ENCODE measurements at places on chromosomes 16 and 17.

DNA sequence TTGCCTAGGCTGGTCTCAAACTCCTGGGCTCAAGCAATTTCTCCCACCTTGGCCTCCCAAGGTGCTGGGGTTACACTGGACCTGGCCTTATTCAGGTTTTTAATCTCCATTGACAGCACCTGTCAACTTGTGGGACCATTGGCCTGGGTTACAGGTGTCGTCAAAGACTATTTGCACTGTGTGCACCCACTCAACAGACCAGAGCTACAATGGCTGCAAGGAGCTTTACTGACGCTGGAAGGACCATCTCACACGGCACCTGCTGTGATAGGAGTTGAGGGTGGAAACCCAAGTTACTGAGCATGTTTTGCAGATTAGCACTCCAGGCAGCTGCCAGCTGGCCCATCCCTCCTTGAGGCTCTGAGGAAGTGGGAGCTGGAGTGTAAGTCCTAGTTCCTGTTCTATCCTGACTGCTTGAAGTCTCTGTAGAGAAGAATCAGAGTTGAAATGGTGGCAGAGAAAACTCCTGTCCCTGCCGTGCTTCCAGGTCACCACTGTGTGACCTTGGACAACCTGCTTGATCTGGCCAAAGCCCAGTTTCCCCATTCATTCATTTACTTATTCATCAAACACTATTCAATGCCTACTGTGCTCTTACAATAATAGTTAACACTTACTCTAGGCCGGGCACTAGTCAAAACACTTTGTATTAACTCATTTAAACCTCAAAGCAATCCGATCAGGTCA is 42.4 kb upstream of the LONP2 start:
- no peak for DNase-seq

DNA sequence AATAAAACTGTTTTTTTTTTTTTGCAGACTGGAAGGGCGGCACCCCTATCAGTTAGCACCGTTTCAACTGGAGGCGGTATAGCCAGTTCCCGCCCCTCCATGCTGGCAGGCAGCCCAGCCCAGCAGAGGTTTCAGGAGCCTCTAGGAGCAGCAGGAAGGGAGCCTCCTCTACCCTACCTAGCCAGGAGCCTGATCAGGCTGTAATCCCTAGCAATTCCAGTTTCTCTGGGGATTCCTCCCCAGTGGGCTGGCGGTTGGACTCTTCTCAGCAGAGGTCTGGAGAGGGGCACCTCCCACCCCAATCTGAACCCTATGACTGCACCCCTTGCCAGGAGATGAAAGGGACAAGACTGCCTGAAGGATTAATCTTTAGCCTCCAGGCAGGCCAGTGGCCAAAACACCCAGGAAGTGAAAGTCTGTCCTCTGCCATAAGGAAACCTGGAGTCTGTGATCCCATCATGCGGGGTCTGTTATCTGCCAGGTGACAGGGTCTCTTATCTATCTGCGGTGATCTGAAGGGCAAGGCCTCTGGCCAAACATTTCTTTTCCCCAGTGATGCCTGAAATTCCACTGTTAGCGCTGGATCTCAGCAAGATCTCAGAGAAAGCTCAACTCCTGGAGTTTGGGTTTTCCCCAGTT is 4.9 kb upstream of the CDH1 start:
- no peak for DNase-seq

- DNase-seq, result no peak
These were observed 125.2 kb upstream of the SOX9 start for GRCh38 chr17:71995590-71995989.

DNA sequence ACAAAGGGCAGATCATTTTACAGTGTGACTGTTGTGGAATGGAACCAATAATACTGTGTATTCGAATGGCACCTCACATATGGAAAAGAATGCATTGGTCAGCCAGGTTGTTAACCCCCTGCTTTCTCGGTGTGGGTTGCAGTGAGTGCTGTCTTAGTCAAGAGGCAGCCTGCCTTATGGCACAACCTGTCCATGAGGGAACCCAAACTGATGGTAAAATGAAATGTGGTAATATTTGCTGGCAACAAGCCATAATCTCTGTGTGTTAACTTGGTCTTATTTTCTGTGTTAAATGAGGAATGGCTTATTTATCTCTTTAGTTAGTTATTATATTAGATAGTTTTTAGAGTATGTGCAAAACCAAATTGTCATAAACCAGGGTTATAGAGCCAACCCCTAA is 81.6 kb downstream of the TMC6 start:
- DNase-seq, result no peak

DNA sequence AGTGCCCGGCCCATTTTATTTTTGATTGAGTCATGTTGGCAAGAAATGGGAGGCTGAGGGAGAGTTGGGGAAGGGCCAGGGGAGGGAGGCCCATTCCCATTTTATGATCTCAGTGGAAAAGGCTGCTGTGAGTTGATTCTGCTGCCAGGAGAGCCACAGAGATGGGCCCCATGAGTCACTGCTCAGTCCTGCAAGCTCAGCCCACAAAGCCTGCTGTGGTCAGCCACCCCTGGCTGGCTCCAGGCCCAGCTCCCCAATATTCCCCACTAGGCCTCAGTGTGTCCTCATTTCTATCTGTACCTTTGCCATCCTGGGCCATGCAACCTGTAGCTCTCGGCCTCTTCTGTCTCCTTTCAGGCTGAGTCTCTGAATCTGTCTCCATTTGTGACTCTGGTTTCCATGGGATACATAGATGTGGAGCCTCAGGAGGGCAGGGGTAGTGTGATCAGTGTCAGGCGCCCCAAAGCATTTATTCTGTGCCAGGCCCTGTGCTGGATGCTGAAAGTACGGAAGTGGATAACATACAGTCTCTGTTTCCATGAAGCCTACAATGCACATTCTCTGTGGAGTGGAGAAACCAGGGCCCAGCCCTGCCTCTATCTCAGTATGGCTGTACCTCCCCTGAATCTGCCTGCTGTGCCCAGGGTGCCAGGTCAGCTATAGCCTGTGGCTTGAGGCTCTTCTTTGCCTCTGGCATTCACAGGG is 1.9 kb upstream of the PLEKHG4 start:
- DNase-seq, result no peak

DNA sequence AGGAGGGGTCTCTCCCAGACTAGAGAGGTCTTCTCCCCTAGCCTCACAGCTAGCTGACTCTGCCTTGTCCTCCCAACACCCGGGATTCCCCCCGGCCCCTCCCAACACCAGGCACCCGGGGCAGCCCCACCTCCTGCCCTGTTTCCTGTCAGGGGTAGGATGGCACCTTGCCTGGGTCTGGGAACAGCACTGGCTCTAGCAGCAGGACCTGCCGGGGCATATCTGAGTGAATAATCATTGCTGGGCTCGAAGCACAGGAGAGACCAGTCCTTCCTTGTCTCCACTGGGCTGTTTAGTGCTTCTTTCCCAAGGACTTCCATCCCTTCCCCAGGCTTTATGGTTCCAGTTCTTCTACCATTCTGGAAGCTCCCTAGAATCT is 25.7 kb downstream of the MINK1 start:
- DNase-seq, result no peak

GRCh38 chr16:67648764-67649407 is 3.9 kb downstream of the CARMIL2 start:
- no peak for DNase-seq

- DNase-seq, result no peak
These were observed 62.1 kb downstream of the GPRC5B start for GRCh38 chr16:19822533-19822932.

- DNase-seq, result no peak
These were observed 9.7 kb downstream of the ZNF19 start for GRCh38 chr16:71479420-71479819.

- no peak for DNase-seq
These were observed 31.0 kb downstream of the NGFR start for GRCh38 chr17:49525831-49526741.

GRCh38 chr17:31733326-31733725 is 125.7 kb downstream of the COPRS start:
- no peak for DNase-seq

DNA sequence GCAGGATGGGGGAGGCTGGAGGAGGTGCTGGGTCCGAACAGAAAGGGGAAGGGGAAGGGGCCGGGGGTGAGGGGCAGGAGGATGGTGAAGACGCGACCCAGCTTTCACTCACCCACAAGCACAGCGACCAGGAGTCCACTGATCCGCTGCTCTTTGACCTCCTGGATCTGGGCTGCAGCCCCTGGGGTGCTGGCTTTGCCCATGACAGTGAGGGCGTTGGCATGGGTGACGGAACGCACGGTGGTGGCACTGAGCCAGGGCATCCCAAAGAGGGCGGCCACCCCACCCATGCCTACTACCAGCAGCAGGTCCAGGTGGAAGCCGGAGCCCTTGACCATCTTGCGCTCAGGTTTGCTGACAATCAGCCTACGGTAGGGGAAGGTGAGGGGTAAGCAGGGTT is 14.9 kb downstream of the SLC4A1 start:
- DNase-seq, result no peak

DNA sequence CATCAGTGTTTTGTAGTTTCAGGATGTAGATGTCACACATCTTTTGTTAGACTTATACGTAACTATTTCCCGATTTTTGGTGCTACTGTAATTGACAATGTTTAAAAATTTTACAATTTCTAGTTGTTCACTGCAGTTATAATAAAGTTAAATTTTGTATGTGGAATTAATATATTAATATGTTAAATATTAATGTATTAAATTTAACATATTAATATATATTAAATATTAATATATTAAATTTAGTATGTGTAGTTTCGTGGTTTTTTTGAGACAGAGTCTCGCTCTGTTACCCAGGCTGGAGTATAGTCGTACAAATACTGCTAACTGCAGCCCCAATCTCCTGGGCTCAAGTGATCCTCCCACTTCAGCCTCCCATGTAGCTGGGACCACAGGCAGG is 5.7 kb upstream of the LGALS3BP start:
- no peak for DNase-seq

GRCh38 chr17:3888343-3889171 is 4.3 kb downstream of the CAMKK1 start:
- no peak for DNase-seq

DNA sequence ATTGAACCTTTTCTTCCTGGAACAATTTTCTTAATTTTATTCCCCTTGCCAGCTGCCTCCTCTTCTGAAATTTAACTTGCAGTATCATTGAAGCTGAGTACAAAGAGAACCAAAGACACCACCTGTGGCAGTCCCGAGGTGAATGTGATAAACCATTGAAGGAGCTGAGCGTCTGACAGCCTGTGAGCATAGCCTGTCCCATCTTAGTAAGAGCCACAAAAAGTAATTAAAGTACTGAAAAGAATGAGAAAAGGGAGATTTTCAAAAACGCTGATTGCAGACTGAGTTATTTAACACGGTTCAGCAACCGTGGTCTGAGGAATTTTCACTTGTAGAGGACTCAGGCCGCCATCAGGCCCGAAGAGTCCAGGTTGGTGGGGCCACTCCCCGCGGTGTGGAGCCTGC is 27.2 kb upstream of the ST6GALNAC1 start:
- no peak for DNase-seq

- DNase-seq, result no peak
These were observed 415 bp downstream of the XYLT1 start for GRCh38 chr16:17470182-17470907.

DNA sequence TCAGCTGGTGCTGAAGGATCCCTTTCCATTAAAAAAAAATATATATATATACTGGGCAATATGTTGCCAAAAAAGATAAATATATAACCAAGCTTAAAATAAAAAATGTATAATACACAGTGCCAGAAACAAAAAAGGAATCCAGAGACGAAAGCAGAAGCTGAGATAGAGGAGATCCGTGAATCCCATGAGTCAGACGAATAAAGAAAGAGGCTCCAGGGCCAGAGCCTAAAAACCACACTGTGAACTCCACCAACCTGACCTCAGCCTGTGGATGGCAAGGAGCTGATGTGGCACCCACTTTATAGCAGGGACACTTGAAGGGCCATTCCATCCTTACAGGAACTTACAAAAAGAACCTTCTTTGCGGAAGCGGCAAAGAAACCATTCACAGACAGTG is 34.8 kb downstream of the PITPNM3 start:
- DNase-seq, result no peak

Measured in SIG-M5 (cell line).